ENCODE measurements at places on chromosomes 16 and 17. TPM values are rescaled to one million over a fixed set of nuclear protein-coding genes. Genes with fewer than 3 reads are reported as not detected.

GRCh38 chr16:80836846-80837245 is 32.4 kb upstream of the CDYL2 start:
- no peak for DNase-seq

DNA sequence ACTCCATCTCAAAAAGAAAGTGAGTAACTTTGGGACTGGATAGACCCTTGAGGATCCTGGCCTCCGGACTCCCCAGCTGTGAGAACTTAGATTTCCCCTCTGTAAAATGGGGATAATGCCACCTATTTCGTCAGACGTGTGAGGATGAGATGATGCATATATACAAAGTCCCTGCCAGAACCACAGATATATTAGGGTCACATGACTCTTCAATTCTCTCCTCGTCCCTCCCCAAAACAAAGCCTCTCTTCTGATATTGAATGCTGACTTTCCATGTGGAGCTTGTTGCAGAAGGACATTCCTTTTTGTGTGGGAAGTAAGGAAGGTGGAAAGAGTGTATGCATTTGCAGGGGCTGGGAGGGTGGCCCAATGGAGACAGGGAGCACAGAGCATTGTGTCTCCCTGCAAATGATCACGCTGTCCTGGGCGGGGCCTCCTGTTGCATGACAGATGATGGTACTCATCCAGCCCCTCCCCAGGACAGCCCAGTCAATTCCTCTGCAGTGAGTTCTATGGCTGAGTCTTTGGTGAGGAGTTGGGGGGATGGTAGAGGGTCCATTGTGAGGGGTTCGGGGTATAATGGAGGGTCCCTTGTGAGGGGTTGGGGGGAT is 35.1 kb upstream of the MGAT5B start:
- no peak for DNase-seq

DNA sequence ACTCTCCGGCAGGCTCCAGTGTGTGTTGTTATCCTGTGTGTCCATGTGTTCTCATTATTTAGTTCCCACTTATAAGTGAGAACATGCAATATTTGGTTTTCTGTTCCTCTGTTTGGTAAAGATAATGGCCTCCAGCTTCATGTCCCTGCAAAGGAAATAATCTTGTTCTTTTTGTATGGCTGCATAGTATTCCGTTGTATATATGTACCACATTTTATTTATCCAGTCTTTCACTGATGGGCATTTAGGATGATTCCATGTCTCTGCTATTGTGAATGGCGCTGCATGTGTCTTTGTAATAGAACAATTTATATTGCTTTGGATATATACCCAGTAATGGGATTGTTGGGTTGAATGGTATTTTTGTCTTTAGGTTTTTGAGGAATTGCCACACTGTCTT is 807.3 kb upstream of the CA10 start:
- DNase-seq = no peak

Gene CXCL16
- 7.8 TPM for polyA plus RNA-seq

GRCh38 chr17:75588596-75589011 is 1.0 kb downstream of the MYO15B start:
- peak; percentile 52 for DNase-seq

Data from hindlimb muscle (tissue), 1 donor.